Transverse colon (tissue), 4 donors: ENCODE measurements at places on chromosomes 5 and 9. TPM values are rescaled to one million over a fixed set of nuclear protein-coding genes. Genes with fewer than 3 reads are reported as not detected.
A peak's percentile ranks its signal among the peaks of the same experiment; 100 is the strongest.

TRMO gene
- total RNA-seq: 36.4 TPM

ZNF608 gene
- total RNA-seq: 51.6 TPM

- no peak overlapping the region for H3K4me3 ChIP-seq
- H3K36me3 ChIP-seq: no peaks in the 10 kb centered on the region
- H3K4me1 ChIP-seq: no peaks in the 10 kb centered on the region
- H3K27me3 ChIP-seq: no peaks in the 10 kb centered on the region
- no peak overlapping the region for H3K27ac ChIP-seq
Measured at GRCh38 chr5:21642312-21642711, 1210.8 kb downstream of the CDH12 start.

GRCh38 chr5:160537116-160537515 lies 115.5 kb downstream of the PTTG1 start:
- H3K4me1 ChIP-seq: no peaks in the 10 kb centered on the region
- no peak overlapping the region for H3K4me3 ChIP-seq
- no peaks in the 10 kb centered on the region for H3K36me3 ChIP-seq
- no peak for DNase-seq
- H3K27ac ChIP-seq: no peak overlapping the region

RNF183 gene
- not detected for total RNA-seq

INSYN2B gene
- not detected for total RNA-seq

GRCh38 chr5:50684721-50685120 lies 18.3 kb downstream of the PARP8 start:
- H3K27me3 ChIP-seq: no peaks in the 10 kb centered on the region
- no peak overlapping the region for H3K4me3 ChIP-seq
- no peak for DNase-seq
- no peak overlapping the region for H3K27ac ChIP-seq

DNA sequence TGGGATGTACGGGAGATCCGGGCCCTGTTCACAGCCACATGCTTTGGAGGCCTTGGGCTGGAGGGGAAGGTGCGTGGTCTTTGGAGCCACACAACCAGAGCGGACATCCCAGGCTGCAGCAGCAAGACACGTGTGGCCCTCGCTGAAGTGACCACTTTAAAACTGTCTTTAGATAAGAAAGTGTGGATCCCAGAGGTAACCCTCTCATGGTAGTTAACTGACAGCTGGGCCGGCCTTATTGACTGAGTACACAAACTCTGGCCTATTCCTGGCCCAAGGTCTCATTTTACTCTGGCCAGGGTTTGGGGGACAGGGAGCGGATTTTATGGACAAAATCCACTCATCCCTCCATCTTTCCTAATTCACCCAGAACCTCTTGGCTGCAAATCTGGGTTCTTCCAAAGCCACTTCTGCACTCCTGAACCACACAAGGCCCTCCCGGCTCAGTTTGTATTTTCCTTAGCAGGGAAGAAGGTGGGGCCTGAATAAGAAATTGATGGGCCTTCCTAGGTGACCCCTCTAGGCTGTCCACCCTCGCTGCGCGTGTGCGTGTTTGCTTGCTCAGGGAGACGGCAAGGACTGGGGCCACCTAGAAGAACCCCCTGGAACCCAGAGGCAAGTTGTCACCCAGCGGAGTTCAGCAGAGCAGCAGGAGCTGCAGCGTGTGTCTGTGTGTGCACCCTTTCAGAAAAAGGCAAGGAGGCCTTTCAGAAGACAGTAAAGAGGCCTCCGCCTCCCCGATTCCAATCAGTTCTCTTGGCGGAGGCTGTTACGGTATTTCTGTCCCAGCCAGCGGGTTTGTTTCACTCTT lies 73.3 kb upstream of the ORM1 start:
- no peak overlapping the region for H3K4me3 ChIP-seq
- no peak for DNase-seq
- peaks cover 12% of the 10 kb centered on the region for H3K4me1 ChIP-seq

MCTP1 gene
- 3.3 TPM for total RNA-seq

DNA sequence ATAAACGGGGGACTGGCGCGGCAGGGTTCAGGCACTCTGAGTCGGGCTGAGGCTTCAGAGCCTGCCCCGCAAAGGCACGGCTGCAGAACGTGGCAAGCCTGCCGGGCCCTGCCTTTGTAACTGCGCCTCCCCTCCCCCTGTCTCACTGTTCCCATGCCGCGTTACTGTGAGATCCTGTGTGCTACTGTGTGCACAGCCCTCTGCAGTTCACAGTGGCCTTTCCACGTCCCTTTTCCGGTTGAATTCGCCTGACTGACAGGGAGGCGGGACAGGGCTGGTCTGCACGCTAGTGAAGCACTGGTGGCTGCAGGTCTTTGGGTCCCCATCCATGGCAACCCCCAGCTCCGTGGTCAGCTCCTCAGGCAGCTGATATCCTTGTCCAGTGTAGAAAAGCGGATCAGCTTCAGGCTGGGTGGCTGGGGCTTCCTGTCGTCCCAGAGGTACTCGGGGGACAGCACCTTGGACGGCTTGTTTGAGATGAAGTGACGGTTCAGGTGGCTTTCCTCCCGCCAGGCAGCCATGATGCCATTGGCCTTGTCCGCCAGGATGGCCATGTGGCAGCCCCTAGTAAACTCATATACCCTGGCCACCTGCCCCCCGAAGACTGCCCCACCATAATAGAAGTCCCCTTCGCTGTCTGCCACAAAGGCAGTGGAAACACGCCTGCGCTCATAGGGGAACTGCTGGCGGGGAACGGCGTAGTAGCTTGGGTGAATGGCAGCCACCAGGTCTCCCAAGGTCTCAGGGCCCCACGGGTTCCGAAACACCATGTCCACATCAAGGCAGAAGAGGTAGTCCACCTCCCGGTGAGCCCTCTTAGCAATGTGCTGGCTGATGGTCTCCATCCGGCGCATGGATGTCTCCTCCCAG lies 10.3 kb downstream of the GBGT1 start:
- H3K4me3 ChIP-seq: no peak overlapping the region
- no peaks in the 10 kb centered on the region for H3K36me3 ChIP-seq
- no peak for DNase-seq
- H3K27ac ChIP-seq: no peak overlapping the region

PARP8 gene
- total RNA-seq: 7.1 TPM

GRCh38 chr5:87885758-87886157 lies 382.9 kb downstream of the TMEM161B start:
- DNase-seq: no peak
- no peaks in the 10 kb centered on the region for H3K27me3 ChIP-seq
- no peaks in the 10 kb centered on the region for H3K36me3 ChIP-seq
- H3K27ac ChIP-seq: no peak overlapping the region

GRCh38 chr9:116549061-116549664 lies 137.9 kb upstream of the TRIM32 start:
- DNase-seq: peak; percentile 61
- H3K27me3 ChIP-seq: no peaks in the 10 kb centered on the region
- H3K36me3 ChIP-seq: no peaks in the 10 kb centered on the region
- H3K27ac ChIP-seq: no peak overlapping the region
- H3K4me3 ChIP-seq: no peak overlapping the region
- peaks cover 9% of the 10 kb centered on the region for H3K4me1 ChIP-seq

GRCh38 chr9:13718539-13718938 lies 439.0 kb upstream of the MPDZ start:
- H3K4me1 ChIP-seq: no peaks in the 10 kb centered on the region
- H3K36me3 ChIP-seq: no peaks in the 10 kb centered on the region
- no peak for DNase-seq

CACNA1B gene
- 0.27 TPM for total RNA-seq

DNA sequence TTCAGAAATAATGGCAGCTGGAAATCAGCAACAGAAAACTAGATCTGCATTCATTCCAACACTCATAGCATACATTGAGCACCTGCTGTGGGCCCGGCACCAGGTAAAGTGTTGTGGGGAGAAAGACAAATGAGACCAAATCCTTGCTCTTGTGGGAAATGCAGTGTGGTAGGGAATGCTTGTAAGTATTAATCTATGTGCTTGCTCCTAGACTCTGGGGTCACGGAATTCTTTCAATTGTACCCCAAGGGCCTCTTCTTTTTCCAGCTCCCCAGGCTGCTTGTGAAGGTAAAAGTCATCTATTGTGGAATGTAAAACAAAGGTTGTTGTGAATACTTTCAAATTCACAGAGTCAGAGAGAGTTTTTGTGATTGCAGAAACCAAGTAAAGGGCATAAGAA lies 501.9 kb downstream of the CDK5RAP2 start:
- no peak overlapping the region for H3K4me3 ChIP-seq
- DNase-seq: no peak
- H3K27ac ChIP-seq: no peak overlapping the region
- H3K4me1 ChIP-seq: no peaks in the 10 kb centered on the region
- no peaks in the 10 kb centered on the region for H3K36me3 ChIP-seq
- no peaks in the 10 kb centered on the region for H3K27me3 ChIP-seq

FOXD4L3 gene
- not detected for total RNA-seq

DNA sequence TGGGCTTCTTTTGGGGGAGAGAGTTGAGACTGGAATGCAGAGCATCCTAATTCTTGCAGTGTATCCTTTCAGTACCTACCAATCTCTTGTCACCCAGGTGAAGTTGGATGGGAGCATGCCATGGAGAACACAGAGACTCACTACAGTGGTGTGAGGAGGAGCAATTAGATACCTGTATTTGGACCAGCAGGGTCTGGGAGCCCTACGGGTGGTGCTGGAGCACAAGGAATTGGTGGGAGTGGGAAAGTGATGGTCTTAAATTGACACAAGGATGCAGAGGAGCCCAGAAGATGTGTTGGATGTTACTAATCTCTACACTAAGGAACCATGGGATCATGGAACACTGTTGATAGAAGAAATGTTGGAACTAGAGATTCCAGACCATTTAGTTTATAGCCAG lies 212.7 kb downstream of the CHSY3 start:
- H3K27ac ChIP-seq: no peak overlapping the region
- no peaks in the 10 kb centered on the region for H3K36me3 ChIP-seq
- no peaks in the 10 kb centered on the region for H3K27me3 ChIP-seq
- H3K4me3 ChIP-seq: no peak overlapping the region

FOXD4 gene
- 0.27 TPM for total RNA-seq

PCDHGB4 gene
- 4.1 TPM for total RNA-seq

GRCh38 chr5:140083120-140083519 lies 30.8 kb upstream of the PURA start:
- peaks cover 6% of the 10 kb centered on the region for H3K27me3 ChIP-seq
- H3K27ac ChIP-seq: no peak overlapping the region
- H3K4me3 ChIP-seq: no peak overlapping the region
- no peak for DNase-seq
- H3K36me3 ChIP-seq: no peaks in the 10 kb centered on the region

DNA sequence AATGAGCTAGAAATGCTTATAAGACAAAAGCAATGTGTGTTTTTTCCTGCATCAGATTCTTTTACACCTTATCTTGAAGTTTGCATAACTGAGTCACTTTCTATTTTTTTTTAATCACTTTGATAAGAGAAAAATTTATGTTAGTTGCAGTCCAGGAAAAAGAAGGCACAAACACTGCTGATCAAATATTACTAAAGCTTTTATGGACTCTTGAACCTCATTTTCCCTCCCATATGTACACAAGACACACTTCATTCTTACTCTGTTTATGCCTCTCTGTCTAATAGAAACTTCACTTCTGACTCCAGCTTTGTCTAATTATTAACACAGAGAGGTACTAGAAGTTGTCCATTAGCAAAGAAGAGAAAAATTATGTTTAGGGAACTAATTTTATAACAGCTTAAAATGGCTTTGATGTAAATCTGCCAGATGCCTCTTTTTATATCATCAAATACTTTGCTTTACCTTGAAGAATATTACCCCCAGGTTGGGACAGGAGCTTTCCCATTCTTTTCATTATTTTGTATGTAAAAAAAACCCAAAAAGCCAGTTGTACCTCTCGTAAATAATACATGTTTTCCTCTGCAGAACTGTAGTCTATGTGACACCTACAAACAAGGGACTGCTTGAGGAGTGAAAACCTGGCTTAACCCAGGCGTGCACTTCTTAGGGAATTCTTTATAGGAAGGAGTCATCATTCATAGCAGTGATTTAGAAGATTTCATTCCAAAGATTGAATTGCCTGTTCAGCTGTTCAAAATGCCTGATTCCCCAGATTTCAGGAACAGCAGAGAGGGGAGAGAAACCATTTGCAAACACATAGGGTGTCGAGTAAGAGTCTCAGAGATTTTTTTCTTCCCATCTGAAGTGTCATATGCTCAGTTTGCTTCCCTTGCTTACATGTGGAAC lies 72.6 kb downstream of the DAPK1 start:
- H3K27ac ChIP-seq: peak overlapping the region; percentile 66
- no peaks in the 10 kb centered on the region for H3K36me3 ChIP-seq
- H3K27me3 ChIP-seq: no peaks in the 10 kb centered on the region
- DNase-seq: no peak
- no peak overlapping the region for H3K4me3 ChIP-seq
- peaks cover 33% of the 10 kb centered on the region for H3K4me1 ChIP-seq

DNA sequence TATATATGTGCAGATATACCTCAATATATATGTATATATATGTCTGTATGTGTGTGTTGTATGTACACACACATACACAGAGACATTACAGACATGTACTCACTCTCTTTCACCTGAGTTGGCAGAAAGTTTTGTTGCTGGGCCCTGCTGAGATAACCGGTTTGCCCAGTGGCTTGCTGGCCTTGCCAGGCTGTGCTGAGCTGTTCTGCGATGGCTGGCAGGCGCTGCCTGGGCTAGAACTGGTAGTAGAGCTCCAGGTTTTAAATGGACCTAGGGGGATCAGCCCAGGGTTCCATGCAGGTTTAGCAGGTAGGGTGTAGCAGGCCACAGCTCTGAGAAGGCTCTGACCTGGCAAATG lies 394.3 kb downstream of the GADD45G start:
- peak overlapping the region; percentile 35 for H3K4me3 ChIP-seq
- H3K4me1 ChIP-seq: peaks cover 60% of the 10 kb centered on the region
- H3K36me3 ChIP-seq: no peaks in the 10 kb centered on the region

CTXN3 gene
- total RNA-seq: not detected

- no peak for DNase-seq
- H3K4me1 ChIP-seq: peaks cover 6% of the 10 kb centered on the region
- no peak overlapping the region for H3K4me3 ChIP-seq
- H3K27ac ChIP-seq: no peak overlapping the region
- H3K36me3 ChIP-seq: no peaks in the 10 kb centered on the region
Measured at GRCh38 chr9:89678396-89679015, 73.7 kb downstream of the GADD45G start.

HACD4 gene
- 1.1 TPM for total RNA-seq

DNA sequence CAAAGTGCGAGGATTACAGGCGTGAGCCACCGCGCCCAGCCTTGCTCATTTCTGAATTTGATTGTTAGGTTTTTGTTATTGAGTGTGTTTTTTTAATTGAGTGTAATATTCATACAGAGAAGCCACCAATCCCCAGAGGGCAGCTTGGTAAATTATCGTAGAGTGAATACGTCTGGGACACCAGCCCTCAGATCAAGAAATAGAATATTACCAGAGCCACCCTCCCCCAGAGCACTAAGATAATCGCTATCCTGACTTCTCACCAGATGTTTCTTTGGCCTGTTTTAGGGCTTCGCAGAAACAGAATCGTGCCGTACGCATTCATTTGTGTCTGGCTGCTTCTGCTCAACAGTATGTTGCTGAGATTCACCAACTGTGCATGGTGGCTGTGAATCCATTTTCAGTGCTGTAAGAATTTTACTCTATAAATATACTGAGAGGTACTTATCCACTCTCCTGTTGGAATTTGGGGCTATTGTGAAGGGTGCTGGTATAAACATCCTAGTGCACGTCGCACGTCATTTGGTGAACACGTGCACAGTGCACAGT lies 37.8 kb upstream of the RUFY1 start:
- DNase-seq: no peak
- H3K4me3 ChIP-seq: no peak overlapping the region
- no peaks in the 10 kb centered on the region for H3K4me1 ChIP-seq
- H3K36me3 ChIP-seq: no peaks in the 10 kb centered on the region
- no peak overlapping the region for H3K27ac ChIP-seq

- no peak for DNase-seq
- H3K27me3 ChIP-seq: no peaks in the 10 kb centered on the region
- no peaks in the 10 kb centered on the region for H3K36me3 ChIP-seq
- H3K4me1 ChIP-seq: no peaks in the 10 kb centered on the region
- H3K27ac ChIP-seq: no peak overlapping the region
Measured at GRCh38 chr9:31597977-31598376, 786.5 kb upstream of the ACO1 start.
